ENCODE measurements at places on chromosomes 1 and 21. TPM values are rescaled to one million over a fixed set of nuclear protein-coding genes. Genes with fewer than 3 reads are reported as not detected.

DNA sequence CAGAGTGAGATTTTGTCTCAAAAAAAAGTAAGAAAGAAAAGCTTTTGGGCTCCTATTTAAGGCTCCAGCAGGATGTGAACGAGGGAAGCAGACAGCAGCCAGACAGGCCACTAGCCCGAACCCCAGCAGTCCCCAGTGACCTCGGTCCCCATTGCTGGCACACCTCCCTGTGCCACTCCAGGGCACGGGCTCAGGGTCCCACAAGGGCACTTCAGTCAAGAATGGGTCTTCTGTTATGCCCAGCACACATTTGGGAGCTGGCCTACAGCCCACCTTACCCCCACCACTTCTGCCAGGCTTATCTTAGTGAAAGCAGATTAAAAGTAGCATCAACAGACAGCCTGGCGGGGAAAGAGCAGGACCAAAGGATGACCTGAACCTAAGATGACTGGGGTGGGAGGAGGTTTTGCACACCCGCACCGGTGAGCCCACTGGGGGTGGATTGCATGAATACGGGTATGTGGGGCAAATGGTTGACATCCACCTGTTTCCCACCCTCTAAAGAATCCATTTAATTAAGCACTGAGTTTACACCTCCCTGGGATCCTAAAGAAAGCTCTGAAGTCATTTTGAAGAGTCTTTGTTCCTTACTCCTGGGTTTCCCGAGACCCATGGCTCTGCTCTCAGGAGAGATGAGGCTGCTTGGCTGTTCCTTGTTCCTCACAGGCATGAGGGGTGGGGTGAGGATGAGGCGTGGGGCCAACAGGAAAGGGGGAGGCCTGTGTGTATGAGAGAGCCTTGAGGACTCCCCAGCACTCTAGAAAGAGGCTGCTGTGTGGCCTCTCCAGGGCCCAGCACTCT lies 4.7 kb downstream of the CHI3L1 start:
- no peak for DNase-seq

GRCh38 chr21:24096651-24097050 lies 1510.6 kb downstream of the MRPL39 start:
- DNase-seq, result no peak

DNA sequence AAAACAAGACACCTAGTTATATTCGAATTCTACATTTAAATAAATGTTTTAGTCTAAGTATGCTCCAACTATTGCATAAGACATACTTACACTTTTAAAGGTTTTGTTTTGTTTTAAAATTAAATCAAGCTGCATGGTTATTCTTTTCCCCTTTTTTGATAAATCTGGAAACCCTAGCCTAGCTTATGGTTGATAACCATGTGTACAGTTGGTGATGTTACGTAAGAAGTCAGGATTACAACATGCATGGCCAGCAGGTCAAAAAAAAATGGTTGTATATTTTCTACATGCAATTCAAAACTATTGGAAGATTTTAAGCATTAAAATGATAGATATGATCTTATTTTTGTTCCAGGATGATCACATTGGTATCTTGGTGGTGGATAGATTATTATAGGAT lies 1600.6 kb downstream of the PLA2G4A start:
- no peak for DNase-seq

GRCh38 chr1:41390166-41390565 lies 28.9 kb downstream of the FOXO6 start:
- DNase-seq, result no peak

DNA sequence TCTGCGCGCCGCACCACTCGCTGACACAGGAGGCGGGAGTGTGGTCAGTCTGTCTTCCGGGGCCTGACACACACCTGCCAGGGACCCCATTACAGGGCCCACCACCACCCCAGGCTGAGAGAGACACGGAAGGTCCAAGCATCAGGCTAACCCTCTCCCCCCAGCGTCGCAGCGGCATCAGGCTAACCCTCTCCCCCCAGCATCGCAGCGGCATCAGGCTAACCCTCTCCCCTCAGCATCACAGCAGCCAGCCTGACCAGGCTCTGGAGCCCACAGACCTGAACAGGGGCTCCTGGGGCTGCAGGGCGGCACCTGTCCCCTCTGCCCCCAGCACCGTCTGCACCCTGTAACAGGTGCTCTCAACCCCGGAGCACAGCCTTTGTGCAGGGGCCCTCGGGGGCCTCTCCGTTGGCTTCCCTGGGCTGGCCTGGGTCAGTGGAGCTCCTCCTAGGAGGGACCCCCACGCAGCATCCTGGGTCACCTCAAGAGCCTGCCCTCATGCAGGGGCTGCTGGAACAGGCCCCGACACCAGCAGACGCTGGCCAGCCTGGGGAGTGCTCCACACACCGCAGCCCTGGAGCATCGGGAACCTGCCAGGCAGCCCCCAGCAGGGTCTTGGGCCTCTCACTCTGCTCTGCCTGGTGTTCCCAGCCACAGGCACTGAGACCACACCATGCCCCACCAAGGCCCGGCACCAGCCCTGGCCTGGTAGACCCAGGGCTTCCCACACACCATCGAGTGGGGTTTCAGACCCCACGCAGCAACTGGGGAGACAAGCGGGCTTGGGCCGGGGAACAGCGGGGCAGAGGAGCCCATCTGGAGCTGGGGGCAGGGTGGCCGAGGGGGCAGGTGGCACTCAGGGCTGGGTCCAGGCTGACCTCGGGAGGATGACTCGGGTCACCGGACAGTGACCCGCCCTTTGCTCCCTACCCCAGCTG lies 67.0 kb downstream of the MEGF6 start:
- no peak for DNase-seq

CLCNKB gene
- total RNA-seq, result not detected

- no peak for DNase-seq
Measured at GRCh38 chr1:9530320-9530719, 8.9 kb upstream of the SLC25A33 start.

DNA sequence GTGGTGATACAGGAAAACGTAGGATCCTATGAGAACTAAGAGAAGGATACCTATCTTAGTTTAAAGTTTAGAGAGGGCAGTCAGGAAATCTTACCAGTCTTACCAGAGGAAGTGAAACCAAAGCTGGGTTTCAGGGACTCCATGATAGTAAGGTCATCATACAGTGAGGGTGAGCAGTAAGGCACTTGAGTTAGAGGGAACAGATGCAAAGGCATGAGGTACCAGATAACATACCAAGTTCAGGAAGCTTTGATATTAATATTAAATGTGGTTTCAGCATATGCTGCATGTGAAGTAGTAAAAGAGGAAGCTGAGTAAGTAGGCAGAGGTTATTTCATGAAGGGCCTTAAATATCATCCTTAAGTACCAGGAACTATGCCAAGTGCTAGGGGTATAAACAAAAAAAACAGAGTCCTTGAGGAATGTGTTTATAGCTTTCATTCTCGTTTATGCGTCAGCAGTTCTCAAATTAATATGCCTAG lies 16.9 kb downstream of the ATG4C start:
- DNase-seq, result no peak

- no peak for DNase-seq
Measured at GRCh38 chr1:193348769-193349535, 162.5 kb upstream of the B3GALT2 start.

TMCC2 gene
- total RNA-seq, result 0.96 TPM

AADACL4 gene
- total RNA-seq, result not detected

DNA sequence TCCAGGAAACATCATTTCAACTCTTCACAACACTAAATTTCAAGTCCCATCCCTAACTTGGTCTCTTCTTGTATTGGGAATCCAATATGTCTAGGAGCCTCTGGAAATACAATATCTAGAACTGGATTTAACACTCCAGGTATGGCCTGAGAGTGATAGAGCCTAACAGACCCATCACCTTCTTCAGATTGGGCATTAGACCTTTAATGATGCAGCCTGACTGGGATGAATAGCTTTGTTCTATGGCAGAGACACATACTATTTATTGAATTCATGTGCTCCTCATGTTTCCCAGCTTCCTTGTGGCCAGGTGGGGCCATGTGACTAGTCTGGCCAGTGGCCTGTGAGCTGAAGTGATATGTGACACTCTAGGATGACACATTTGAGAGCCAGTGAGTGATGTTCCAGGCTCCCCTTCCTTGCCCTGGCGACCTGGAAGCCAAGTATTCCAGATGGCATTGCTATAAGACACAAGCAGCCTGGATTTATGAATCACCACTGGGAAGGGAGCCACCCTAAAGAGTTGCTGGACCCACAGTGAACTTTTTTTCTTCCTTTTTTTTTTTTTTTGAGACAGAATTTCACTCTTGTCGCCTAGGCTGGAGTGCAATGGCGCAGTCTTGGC lies 31.0 kb upstream of the POU3F1 start:
- no peak for DNase-seq

DNA sequence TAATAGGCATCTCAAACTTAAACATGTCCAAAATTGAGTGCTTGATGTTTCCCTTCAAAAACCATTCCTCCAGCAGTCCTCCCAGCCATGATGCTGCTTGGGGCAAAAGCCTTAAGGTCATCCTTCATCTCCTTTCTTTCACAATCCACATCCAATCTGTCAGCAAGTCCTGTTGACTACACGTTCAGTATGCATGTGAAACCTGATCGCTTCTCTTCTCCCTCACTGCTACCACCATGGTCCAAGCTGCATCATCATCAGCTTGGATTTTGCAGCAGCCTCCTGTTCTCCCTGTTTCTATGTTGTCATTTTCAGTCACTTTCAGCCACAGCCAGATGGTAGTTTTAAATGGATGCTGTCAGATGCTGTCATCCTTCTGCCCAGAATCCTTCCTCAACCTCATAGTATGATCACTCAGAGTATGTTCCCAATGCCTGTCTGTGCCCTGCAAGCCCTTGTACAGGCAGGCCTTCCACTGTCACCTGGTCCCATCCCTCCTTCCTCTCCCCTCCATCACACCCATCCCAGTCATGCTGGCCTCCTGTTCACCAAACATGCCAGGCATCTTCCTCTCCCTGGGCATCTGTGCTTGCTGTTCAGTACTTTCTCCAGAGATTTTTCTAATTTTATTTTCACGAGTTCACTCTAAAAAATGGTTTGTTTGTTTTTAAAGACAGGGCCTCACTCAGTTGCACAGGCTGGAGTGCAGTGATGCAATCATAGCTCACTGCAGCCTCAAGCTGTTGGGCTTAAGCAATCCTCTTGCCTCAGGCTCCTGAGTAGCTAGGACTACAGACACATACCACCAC lies 66.0 kb downstream of the SYDE2 start:
- no peak for DNase-seq

GRCh38 chr1:186985889-186986491 lies 157.2 kb downstream of the PLA2G4A start:
- DNase-seq, result no peak

GRCh38 chr1:30328401-30329262 lies 394.8 kb downstream of the MATN1 start:
- DNase-seq, result no peak

GRCh38 chr1:22503721-22504410 lies 52.2 kb downstream of the ZBTB40 start:
- DNase-seq, result no peak

DNA sequence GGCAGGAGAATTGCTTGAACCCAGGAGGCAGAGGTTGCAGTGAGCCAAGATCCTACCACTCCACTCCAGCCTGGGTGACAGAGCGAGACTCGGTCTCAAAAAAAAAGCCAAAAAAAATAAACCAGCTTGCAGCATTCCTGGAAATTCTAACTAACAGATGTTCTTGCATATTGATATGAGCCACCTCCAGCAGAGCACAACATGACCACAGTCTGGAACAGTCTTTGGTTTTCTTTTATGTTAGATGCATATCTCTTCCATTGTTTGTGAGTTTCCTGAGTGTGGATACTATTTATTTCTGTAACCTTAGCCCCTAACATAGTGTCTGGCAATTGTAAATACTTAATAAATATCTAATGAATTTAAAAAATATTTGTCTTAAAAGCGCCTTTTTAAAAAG lies 23.9 kb downstream of the IFNAR1 start:
- DNase-seq, result no peak

DNA sequence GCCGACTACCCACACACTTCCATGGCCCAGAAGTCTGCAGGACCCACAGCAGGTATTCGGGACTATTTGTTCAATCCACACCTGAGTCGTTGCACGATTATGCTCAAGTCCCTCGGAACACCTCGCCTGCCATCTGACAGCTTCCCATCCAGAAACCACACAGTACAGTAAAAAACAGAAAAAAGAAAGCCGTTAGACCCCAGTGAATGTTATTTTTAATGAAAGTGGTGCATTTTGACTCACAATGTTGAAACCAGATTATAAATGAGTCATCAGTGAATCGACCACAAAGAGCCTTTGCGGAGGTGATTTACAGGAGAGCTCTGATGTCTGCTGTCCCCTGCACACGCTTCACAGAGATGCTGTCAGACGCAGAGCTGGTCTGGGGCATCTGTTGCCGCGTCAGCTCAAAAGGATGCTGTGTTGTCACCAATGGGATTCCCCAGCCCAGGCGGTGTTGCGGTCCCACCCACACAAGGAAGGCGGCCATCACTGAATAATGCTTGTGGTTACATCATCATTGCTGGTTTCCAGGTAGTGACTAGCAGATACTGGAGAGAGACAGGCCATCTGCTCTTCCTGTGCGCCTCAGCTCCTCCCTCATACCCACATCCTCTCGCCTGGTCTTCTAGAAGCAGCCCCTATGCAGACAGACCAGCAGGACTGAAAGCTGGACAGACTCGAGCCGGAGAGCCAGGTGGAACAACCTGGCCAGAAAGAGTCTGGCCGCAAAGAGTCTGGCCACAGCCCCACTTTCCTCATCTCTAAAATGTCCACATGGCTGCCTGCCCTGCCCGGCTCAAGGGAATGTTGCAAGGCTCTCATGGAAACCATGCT lies 116.8 kb downstream of the TOMM20 start:
- peak; percentile 38 for DNase-seq

GRCh38 chr1:72013161-72013560 lies 269.2 kb downstream of the NEGR1 start:
- no peak for DNase-seq

RGS16 gene
- 4.1 TPM for total RNA-seq

GRCh38 chr1:245715291-245715701 lies 560.5 kb downstream of the KIF26B start:
- no peak for DNase-seq

DNA sequence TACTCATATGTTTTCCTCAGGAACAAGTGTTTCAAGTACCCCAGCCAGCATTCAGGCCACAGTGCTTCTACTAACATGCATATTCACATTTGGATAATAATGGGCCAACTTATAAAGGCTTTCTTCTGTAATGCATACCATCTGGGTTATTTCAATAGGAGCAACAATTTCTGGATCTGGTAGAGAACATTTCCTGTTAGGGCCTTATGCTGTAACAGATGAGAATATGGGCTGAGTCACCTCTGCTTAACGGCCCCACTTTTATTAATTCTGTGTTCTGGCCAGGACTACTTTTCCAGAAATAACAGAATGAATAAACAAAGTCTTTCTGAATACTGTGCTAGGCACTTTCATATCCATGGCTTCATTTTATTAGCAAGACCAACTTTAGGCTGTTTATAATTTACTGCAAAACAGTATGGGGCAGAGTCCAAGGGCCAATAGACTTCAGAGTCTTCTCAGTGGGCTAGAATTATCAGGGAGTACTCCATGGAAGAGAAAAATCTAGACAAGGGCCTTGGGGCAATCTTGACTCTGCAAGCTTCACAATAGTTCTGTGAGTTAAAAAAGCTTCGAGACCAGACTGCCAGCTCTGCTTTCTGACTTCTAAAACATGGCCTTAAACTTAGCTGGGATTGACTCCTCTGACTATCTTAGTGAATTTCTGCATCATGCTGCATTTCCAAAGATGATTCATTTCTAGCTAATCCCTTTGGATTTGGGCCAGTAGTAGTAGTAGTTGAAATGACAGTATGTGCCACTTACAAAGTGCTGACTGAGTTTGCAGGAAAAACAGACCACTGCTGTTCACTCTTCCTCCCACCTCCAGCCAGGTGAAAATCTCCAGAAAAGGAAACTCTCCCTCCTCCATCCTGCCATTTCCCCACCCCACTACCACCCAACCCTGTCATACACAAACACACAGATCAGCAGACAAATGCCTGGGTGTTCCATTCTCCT lies 8.2 kb upstream of the SSX2IP start:
- DNase-seq, result no peak

INAVA gene
- 0.09 TPM for total RNA-seq

GRCh38 chr1:57447551-57447950 lies 23.7 kb upstream of the DAB1 start:
- no peak for DNase-seq

Measured in omental fat pad (tissue), 4 donors.